EL (cell line): ENCODE measurements at places on chromosomes 16 and 17.

DNA sequence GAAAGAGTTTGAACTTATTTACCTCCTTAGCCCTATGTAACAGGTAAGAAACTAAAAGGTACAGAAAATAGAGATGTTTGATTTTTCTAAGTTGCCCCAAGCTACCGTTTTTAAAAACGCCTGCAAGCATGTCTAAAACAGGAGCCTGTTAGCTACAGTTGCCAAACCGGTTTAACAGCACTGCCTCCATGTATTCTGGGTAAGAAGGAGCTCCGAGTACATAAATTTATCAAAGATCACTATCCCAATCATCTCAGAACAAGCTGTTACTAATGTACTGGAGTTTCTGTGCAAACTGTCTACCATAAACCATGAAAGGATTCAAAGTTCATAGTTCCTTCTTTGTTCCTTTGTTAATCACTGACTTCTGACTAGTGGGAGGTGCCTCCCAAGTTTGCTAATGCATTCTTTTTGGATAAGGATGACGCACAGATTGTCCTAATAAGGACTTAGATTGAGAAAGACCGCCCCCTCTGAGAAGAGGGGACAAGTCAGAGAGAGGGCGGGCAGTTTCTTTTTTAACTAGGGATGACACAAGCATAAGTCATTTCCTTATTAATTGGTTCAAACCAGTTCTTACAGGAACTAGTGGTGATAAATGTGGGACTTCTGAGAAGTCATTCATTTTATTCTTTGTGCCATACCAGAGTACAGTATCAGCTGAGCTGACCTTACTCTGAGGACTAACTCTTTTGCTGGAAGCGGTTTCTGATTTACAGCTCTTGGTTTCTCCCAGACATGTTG is 55.3 kb downstream of the TUBD1 start:
- peak; percentile 100 for DNase-seq

- peak; percentile 61 for DNase-seq
Observed at GRCh38 chr16:81745704-81746558, 33.2 kb upstream of the PLCG2 start.

DNA sequence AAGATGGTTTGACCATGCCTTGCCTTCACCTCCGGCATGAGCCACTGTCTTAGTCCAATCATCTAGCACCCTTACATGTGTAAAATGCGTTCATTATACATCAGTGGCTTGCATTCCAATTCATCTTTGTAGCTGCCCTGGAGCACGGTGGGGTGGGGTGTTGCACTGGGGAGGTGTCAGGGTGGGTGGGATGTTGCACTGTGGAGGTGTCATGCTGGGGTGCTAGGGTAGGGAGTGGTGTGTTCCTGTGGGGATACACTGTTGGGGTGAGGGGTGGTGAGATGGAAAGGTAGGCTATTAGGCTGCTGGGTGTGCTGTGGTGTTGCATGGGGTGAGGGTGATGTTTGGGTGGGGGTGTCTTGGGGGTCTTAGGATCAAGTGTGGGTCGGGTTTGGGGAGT is 47.0 kb downstream of the NLRC5 start:
- no peak for DNase-seq

GRCh38 chr17:32393904-32394303 is 43.9 kb downstream of the ZNF207 start:
- no peak for DNase-seq

GRCh38 chr17:79927136-79927661 is 88.0 kb upstream of the CBX4 start:
- DNase-seq = no peak

- no peak for DNase-seq
Observed at GRCh38 chr16:54216268-54216667, 70.3 kb downstream of the IRX3 start.

GRCh38 chr17:64938925-64939474 is 19.7 kb upstream of the LRRC37A3 start:
- DNase-seq = peak; percentile 22

- DNase-seq = peak; percentile 73
Observed at GRCh38 chr17:43994272-43995149, 9.9 kb upstream of the NAGS start.

DNA sequence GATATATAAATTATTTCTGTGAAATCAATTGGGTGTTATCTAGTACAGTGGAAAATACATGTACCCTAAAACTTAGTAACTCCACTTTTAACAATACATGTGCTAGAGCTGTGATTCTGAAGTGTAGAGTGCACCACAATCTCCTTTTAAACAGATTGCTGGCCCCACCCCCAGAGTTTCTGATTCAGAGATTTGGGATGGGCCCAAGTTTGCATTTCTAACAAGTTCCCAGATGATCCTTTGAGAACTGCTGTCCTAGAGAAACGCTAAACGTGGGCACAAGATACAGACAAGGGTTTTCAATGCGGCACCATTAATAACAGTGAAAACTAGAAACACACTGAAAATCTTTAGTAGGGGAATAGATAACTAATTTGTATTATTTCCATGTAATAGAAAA is 49.2 kb downstream of the NXPH3 start:
- peak; percentile 59 for DNase-seq

- DNase-seq = peak; percentile 71
Observed at GRCh38 chr16:11848842-11849241, 2.5 kb downstream of the RSL1D1 start.

DNA sequence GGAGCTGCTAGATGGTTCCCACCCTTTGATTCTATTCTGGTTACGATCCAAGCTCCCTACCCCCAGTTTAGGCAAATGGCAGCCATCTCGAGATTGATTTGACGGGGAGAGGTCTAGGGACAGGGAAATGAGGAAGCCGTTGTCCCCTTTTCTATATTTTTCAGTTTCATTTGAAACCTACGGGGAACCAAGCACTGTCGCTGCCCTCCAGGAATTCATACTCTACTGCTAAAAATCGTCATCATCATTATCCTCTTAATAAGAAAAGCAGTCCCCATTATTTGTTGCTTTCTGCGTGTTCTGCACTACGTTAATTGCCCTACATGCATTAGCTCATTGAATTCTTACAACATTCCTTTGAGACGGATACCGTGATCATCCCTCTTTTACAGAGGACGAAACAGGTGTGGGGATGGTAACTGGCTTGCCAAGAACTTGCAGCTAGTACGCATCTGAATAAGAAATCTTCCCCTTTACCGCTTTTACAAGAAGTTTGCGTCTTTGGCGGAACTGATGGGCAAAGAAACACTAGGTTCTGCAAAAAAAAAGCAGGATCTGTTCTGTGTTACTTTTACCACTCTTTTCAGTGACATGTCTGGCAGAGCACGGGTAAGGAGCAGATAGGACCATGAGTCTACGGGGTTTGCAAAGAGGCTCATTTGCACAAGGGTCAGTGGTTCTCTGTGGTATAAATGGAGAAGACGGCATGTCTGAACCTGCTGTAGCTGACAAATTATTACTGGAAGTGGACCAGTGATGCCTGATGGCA is 1.1 kb downstream of the CCP110 start:
- DNase-seq = peak; percentile 14

DNA sequence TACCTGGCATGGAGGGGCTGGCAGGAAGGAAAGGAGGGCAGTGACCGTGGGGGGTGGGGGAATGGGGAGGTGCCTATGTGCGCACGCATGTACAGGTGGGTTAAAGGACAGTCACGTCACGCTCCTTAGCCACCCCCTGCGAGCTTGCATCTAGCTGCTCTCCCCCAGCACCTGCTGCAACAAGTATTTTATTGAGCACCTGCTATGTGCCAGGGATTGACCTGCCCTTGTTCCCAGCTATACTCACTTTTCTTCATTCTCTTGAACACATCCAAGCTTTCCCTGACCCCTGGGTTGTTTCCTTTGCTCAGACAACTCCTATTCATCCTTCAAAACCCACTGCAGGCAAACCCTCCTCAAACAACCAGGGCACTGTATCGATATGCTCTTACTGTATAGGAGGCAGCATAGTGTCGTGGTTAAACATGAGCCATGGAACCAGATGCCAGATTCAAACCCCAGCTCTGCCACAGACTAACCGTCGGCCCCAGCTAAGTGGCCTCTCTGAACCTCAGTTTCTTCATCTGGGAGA is 155.2 kb upstream of the CIBAR2 start:
- DNase-seq = no peak

DNA sequence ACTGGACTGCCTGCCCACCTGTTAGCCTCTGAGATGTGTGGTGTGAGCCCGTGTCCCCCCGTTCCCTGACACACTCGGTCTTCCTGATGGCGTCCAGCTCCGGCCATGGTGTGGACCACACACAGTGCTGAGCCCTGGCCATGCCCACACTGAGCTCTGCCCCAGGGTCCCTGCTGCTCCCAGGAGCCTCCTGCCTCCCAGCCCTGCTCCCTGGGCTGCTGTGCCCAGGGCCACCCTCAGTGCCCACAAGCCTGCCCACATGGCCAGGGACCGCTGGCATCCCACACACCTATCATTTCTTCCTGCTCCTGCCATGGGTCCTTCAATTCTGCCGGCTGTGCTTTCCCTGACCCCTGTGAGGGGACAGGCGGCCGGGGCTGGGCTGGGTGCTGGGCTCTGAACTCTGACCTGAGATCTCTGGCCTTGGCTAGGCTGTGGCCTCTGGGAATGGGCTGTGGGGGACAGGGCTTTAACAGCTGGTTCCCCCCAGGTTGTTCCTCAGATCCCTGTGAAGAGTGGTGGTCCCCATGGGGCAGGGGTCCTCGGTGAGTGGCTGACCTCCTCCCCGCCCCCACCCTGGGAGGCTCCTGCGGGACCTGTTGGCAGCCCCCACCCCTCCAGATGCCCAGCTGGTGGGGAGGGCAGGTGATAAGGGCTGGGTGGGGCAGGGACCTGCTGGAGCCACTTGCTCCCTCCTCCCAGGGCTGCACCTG is 4.0 kb downstream of the CEMP1 start:
- DNase-seq = no peak

DNA sequence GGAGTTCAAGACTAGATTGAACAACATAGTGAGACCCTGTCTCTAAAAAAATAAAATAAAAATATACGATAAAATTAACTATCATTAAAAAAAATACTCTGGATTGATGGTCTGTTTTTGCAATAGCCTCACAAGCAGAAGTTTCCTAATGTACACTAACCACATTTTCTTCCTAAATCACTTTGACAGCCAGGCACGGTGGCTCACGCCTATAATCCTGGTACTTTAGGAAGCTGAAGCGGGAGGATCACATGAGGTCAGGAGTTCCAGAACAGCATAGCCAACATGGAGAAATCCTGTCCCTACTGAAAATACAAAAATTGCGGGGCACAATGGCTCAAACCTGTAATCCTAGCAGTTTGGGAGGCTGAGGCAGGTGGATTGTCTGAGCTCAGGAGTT is 64.7 kb downstream of the HELZ start:
- DNase-seq = no peak

DNA sequence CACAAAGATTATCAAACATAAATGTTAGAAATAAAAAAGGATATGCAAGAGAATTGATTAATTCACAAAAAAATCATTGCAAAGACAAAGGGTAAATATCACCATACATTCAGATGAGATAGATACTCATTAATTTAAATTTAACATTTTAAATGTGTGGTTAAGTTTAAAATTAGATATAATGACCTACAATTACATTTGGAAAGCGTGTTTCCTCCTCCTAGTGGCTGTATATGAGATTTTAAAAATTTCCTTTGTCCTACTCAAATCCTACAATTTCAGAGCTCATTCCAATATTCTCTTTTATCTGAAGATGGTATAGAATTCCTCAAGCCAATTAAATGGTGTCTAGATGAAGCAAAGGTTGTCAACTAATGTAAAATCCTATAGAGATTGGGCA is 169.2 kb upstream of the CDH8 start:
- DNase-seq = no peak

- no peak for DNase-seq
Observed at GRCh38 chr17:21029515-21029914, 13.3 kb downstream of the USP22 start.

- no peak for DNase-seq
Observed at GRCh38 chr17:32903774-32904673, 23.9 kb upstream of the TMEM98 start.

- peak; percentile 81 for DNase-seq
Observed at GRCh38 chr17:491086-492021, 138.7 kb upstream of the RPH3AL start.

GRCh38 chr16:2048116-2048543 is 345 bp downstream of the TSC2 start:
- DNase-seq = no peak

DNA sequence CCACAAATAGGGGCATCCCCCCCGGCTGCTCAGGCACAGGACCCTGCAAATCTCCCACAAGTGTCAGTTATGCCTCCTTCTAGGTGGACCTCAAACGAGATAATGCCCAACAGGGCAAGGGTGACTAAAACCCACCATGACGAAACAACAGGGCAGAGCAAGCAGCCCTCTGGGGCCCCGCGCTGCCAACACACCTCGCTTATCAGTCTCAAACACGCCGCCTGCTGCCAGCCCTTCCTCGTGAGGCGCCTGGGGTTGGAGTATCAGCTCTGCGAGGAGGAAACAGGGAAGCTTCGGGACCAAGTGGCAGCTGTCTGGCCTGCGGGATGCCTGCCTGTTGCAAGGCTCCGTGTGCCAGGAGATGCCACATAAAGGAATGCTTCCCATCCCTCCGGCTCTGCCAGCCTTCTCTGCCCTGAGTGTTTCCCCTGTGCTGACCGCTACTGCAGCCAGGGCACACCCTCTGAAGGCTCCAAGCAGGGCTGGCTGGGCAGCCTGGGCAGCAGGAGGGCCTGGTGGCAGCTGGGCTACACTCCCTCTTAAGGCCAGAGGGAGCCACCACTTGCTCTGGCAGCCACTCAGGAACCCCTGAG is 2.5 kb downstream of the SMIM5 start:
- no peak for DNase-seq

- DNase-seq = no peak
Observed at GRCh38 chr16:49452578-49452977, 79.0 kb downstream of the C16orf78 start.

DNA sequence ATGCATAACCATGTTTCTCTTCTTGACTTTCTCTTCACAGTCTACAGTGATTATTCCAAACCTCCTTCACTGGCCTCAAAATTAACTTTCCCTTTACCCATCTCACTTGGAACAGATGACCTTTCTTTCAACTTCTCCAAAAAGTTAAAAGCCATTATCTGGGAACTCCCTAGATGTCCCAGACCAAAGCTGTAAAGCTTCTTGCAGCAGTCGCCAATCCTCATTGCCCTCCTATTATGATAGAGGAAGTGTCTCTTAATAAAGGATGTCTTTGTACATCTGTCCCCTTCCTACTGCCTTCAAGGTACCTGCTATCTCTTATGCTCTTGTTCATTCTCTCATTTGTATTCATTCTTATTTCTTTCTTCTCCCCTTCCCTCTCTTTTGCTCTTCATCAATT is 127.5 kb downstream of the MRTFB start:
- no peak for DNase-seq

GRCh38 chr17:33009636-33010035 is 18.0 kb downstream of the SPACA3 start:
- no peak for DNase-seq

- peak; percentile 29 for DNase-seq
Observed at GRCh38 chr17:9240659-9241370, 219.5 kb downstream of the NTN1 start.

DNA sequence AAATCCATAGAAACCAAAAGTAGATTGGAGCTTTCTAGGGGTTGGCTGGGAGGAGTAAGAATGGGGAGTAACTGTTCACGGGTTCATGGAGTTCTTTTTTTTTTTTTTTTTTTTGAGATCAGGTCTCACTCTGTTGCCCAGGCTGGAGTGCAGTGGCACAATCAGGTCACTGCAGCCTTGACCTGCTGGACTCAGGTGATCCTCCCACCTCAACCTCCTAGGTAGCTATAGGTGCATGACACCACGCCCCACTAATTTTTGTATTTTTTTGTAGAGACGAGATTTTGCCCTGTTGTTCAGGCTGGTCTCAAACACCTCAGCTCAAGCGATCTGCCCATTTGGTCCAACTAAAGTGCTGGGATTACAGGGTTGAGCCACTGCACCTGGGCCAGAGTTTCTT is 1.5 kb downstream of the NMRAL1 start:
- DNase-seq = no peak
